ENCODE measurements at places on chromosomes 5 and 9. TPM values are rescaled to one million over a fixed set of nuclear protein-coding genes. Genes with fewer than 3 reads are reported as not detected.

- no peak for DNase-seq
Observed at GRCh38 chr5:82820961-82821845, 256.0 kb downstream of the TMEM167A start.

GRCh38 chr5:152595405-152595804, 190.3 kb upstream of the NMUR2 start:
- DNase-seq: no peak

DNA sequence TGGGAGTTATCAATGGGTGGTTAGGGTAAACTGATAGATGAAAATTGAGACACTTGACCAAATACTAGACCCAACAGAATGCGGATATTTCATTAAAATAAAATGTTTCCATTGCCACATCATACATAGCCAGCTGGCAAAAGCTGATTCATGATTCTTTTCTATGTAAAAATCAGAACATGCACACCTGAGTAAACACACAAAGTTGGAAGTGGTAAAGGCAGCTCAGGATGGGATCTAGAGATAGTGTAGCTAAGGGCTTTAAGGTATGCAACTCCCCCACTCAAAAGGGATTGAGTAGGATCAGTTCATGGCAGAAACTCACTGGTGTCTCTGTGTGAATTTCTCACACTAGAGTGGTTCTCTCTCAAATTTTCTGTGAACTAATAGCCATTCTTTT, 541.1 kb upstream of the GRAMD2B start:
- DNase-seq: no peak

GRCh38 chr5:14551211-14551610, 30.4 kb upstream of the OTULINL start:
- DNase-seq: no peak

- no peak for DNase-seq
Observed at GRCh38 chr5:73460133-73460532, 11.6 kb upstream of the FOXD1 start.

DNA sequence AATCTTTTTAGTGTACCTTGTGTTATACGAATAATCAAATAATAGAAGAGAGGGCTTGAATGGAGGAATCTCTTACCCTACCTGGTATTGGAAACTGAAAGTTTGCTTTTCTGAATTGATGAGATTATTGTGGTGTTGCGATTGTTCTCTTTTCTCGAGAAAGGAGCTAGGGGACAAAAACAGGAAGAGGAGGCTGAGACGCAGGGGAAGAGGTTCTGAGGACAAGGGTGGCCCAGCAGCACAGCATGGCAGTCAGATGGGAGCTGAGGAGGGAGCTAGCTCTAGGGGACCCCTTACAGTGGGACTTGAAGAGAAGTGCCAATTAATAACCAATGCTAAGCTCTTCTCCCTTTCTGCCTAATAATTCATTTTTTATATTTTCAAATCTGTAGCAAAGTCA, 183.3 kb upstream of the DMAC1 start:
- no peak for DNase-seq

DNA sequence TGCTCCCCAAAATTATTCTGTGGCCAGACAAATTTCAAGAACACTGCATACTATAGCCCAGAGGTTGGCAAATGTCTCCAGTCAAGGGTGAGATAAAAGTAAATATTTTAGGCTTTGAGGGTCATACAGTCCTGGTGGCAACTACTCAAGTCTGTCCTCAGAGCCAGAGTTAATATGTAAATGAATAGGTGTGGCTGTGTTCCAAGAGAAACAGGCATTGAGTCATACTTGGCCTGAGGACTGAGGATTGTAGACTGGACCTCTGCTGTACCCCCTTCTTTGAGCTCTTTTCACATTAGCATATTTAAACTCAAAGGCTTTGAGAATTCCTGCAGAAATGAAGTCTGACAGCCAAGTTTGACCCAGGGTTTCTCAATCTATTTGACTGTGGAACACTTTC, 129.2 kb upstream of the PTCH1 start:
- no peak for DNase-seq

DNA sequence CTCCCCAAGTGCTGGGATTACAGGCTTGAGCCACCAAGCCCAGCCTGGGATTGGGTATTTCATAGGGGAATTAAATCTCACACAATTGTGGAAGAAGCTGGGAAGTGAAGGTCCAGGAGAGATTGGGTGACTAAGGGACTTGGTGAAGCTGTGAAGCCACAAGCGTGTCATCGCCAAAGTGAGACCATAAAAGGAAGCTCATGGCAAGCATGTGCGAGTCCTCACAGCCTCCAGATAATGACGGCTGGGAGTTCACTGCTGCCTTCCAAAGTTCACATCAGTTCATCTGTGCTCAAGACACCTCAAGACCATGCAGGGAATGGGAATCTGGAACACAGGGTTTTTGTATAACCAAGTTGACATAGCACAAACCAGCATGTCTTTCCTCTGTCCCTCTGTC, 210.6 kb downstream of the MARCHF11 start:
- DNase-seq: no peak

DNA sequence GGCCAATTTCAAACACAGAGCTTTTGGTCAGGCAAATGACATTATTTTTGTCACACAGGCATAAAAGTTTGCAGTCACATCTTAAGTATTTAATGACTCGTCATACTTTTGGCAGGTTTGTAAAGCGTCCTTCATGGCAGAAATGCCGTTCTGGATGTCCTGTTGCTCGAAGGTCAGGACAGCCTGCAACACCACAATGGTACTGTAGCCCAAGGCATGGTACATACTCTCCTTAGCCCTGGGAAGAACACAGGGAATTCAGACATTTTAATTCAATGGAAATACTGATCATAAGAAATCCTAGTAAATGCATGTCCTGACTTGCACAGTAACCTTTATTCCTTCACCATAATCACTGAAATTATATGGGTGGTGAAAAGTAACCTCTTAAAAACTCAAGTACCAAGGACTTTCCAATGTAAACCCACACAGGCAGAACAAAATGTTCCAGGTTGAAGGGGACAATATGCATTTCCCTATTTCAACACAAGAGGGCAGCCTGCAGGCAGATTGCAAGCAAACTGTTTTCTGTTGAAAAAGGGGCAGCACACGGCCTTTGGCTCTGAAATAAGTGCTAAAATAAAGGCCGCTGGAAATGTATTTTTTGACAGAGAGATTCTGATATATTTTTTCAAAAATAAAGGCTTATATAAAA, 95.7 kb downstream of the TTC39B start:
- peak; percentile 76 for DNase-seq

DNA sequence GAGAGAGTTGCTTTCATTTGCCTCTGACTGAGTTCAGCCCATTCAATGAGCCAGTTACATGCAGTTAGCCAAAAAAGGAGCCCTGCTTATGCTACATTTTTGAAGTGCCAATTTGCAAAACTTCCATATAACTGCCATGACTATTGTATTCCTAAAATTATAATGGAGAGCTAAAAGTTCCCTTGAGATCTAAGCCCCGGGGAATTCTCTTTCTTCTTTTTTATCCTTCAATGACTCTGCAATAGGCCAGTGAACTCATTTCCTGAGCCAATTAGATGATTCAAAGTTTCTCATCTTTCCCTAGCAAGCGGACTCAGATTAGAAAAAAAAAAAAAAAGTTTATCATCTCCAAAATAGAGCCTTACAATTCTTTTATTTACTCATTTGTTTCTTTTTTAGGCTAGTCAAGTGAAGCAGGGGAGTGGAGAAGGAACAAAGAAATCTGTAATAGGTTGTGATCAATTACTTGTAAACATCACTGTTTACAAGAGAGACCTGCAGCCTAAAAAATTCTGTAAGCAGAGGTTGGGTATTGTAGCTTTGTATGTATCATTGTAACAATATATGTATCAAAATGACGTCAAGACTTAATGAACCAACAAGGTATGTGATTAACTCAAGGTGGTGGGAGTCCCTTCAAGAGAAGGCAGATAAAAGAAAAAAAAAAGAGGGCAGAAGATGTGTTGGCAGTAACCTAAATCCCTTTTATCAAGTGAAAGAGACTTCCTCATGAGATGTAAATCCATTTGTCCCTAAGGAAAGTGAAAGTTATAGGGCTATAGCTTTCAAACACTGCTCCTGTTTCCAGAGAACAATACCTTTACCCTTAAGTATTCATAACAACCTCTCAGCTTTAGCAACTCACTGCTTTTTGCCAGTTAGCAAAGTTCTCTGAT, 48.7 kb upstream of the HOMER1 start:
- peak; percentile 33 for DNase-seq

GRCh38 chr5:38258319-38259061, at the start of gene EGFLAM:
EGFLAM (plus strand) TSS chr5:38258559; CDS start chr5:38258755, 196 bp downstream.
- DNase-seq: peak; percentile 79

DNA sequence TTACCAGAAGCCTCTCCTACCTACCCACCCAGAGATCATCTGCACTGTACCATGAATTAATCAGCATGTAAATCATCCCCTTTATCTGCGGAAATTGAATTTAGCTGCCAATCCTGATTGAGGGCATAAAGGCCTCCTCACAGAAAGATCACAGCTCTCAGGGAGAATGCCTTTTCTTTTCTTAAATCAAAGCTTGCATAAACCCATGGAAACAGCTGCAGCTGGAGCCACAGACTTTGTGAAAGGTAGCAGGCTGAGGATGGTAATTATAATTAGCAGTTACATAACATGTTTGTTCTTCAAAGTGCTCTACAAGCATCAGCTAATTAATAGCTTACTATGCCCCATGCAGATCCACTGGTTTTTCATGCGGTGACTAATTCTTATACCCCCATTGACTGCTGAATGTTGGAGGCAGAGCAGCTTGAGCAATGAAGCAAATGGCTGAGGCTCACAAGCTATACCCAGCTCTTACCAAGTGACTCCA, 54.6 kb downstream of the SUSD1 start:
- no peak for DNase-seq

- peak; percentile 37 for DNase-seq
Observed at GRCh38 chr9:16058131-16058549, 505.3 kb downstream of the CCDC171 start.

- peak; percentile 38 for DNase-seq
Observed at GRCh38 chr5:89849830-89850512, 559.6 kb downstream of the CETN3 start.

DNA sequence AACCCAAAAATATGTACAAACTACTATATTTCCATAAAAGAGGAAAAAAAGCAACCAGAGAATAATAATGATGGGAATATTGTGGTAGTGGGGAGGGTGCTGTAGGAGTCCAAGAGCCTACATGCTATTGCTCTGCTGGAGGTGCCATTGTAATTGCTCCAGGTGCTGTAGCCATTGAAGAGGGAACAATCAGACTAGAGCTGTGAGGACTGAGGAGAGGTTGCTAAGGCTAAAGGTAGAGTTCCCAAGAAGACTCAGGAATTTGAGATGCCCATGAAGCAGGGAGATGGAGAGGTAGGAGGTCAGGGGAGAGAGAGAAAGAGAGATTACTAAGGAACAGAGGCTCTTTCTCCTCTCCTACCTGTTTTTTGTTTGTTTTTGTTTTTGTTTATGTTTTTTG, 394.0 kb downstream of the DMRTA1 start:
- DNase-seq: no peak

- no peak for DNase-seq
Observed at GRCh38 chr5:118598311-118598710, 390.0 kb downstream of the DTWD2 start.

- DNase-seq: no peak
Observed at GRCh38 chr9:109319626-109320241, 1.1 kb downstream of the EPB41L4B start.

- no peak for DNase-seq
Observed at GRCh38 chr9:110115341-110115820, 92.6 kb downstream of the C9orf152 start.

- DNase-seq: no peak
Observed at GRCh38 chr5:134435560-134435959, 23.9 kb upstream of the CDKN2AIPNL start.

DNA sequence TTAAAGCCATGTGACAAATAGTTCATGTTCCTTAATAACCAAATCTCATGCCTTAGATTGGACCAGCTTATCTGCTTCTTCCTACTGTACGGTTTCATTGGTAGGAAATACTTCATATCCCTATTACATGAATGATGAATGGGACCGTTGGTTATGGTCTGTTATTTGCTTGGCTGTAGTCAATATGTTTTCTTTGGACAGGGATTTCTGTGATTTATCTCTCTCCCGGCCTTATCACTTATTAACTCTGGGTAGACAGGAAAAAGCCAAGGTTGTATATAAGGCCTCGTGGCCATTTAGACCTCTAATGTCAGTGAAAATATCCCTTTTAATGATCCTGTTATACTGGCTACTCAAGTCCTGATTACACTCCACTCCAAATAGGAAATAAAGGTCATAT, 330.6 kb downstream of the EBF1 start:
- no peak for DNase-seq

- peak; percentile 71 for DNase-seq
Observed at GRCh38 chr5:108259306-108259705, 122.6 kb downstream of the FBXL17 start.

GRCh38 chr9:136634904-136635303, 27.8 kb upstream of the EGFL7 start:
- no peak for DNase-seq

- no peak for DNase-seq
Observed at GRCh38 chr9:121282277-121283079, 14.5 kb downstream of the GSN start.

DNA sequence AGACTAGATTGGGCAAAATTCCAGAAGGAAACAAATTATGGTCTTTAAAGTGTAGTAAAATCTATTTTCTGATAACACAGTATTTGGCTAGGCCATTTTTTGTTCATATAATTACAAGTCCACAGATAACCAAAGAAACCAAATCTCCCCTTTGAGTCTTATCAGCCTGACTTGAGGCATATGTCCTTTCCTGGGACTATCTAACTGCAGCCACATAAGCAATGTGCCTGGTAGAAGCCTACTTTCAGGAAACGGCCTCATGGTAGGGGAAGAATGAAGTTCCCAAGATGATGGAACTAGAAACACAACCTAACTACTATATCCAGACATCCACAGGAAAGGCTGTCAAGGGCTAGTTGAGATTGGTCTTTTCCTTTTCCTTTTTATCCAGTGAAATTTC, 130.0 kb downstream of the PIK3R1 start:
- DNase-seq: no peak

DNA sequence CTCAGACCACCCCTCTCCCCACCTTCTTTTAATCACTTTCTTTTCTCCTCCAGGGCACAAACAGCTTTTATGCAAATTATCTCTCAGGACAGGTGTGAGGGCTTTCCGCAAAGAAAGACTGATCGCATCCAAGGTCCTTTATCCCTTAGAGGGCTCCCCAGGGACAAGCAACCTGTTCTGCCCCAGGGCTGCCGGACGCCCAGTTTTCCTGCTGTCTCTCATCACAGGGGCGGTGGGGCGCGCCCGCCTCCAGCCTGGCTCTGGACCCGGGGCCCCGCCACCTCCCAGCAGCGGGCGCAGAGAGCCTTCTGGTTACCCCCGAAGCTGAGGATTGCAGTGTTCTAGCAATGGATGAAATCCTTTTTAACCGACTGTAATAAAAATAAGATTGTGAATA, 266.1 kb downstream of the CWC27 start:
- no peak for DNase-seq

- no peak for DNase-seq
Observed at GRCh38 chr9:117784996-117785395, 80.8 kb downstream of the TLR4 start.

- no peak for DNase-seq
Observed at GRCh38 chr5:82862261-82862660, 214.9 kb downstream of the TMEM167A start.

GRCh38 chr5:159514229-159514810, 184.0 kb upstream of the IL12B start:
- DNase-seq: peak; percentile 30

- DNase-seq: no peak
Observed at GRCh38 chr9:82583524-82583923, 479.4 kb downstream of the RASEF start.

The MLANA gene
- polyA plus RNA-seq: not detected

The ZER1 gene
- 84.7 TPM for polyA plus RNA-seq

The PLAC8L1 gene
- polyA plus RNA-seq: 1.1 TPM

The FCN2 gene
- not detected for polyA plus RNA-seq

The HRCT1 gene
- polyA plus RNA-seq: not detected

The QRFP gene
- 0.45 TPM for polyA plus RNA-seq

The ABO gene
- not detected for polyA plus RNA-seq

The CYLC2 gene
- not detected for polyA plus RNA-seq

The AQP7 gene
- polyA plus RNA-seq: 4.5 TPM

The SPINK9 gene
- not detected for polyA plus RNA-seq
